ENCODE measurements at places on chromosomes 6 and 20. TPM values are rescaled to one million over a fixed set of nuclear protein-coding genes. Genes with fewer than 3 reads are reported as not detected.

SLC22A2 gene
- not detected for total RNA-seq

- DNase-seq: no peak
Observed at GRCh38 chr20:62662422-62662821, 20.1 kb downstream of the SLCO4A1 start.

DNA sequence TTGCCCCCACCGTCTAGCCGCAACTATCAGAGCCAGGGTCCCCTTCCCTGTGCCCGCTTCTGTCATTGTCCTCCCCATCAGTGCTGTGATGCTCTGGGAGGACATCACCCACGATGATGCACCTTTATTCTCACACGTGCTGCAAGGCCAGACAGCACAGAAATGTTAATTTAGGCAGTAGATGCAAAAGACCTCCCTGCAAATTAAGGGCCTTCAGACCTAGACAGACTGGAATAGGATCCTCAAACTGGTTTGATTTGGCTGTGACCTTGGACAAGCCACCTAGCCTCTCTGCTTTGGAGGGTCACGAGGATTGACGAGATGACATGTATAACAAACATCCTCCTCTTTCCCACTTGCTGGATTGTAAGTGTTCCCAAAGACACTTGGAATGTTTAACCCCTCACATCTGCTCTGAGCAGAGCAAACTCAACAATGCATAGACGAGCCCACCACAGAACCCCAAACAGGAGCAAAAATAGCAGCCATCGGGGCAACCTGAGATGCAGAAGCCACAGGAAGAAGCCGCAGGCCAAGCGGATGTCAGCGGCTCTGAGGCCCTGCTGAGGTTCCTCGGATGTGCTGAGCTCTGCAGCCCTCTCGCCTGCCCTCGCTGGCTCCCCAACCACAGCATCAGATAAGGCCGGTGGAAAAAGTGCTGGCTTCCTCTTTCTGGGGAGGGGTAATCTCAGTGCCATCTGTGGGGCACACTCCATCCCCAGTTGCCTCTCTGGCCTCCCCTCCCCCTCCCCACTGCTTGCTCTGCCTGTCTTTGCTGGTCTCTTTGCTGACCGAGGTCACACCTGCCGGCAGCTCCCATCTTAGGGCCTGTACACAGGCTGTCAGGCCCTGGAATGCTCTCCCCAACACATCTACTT lies 35.3 kb downstream of the TOX2 start:
- DNase-seq: no peak

SYCP2L gene
- 0.12 TPM for total RNA-seq

GRCh38 chr6:4914420-4915159 lies 89.2 kb downstream of the RPP40 start:
- DNase-seq: no peak

DNA sequence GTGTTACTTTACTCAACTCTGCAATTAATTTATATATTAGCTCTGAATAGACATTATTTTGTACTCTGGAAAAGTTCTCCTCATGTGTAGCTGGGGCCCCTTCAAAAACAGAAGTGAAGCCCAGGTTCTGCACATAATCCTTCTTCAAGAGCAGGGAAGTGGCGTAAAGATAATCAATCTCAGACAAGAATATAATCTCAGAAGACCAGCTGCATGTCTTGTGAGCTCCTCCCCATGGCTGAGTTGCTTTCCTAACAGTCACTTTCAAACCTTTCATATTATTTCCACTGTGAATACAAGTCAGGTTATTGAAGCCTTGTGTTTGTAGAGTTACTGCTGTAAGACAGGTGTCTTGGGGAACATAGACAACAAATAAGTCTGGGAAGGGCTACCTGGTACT lies 691.9 kb downstream of the RFPL4B start:
- no peak for DNase-seq

HLA-DRB5 gene
- total RNA-seq: 13.7 TPM

GRCh38 chr6:35247642-35248231 lies 11.8 kb upstream of the ZNF76 start:
- no peak for DNase-seq

GRCh38 chr6:88074791-88075190 lies 27.1 kb downstream of the SPACA1 start:
- DNase-seq: no peak
